EH (cell line): ENCODE measurements at places on chromosomes 7 and 10.

DNA sequence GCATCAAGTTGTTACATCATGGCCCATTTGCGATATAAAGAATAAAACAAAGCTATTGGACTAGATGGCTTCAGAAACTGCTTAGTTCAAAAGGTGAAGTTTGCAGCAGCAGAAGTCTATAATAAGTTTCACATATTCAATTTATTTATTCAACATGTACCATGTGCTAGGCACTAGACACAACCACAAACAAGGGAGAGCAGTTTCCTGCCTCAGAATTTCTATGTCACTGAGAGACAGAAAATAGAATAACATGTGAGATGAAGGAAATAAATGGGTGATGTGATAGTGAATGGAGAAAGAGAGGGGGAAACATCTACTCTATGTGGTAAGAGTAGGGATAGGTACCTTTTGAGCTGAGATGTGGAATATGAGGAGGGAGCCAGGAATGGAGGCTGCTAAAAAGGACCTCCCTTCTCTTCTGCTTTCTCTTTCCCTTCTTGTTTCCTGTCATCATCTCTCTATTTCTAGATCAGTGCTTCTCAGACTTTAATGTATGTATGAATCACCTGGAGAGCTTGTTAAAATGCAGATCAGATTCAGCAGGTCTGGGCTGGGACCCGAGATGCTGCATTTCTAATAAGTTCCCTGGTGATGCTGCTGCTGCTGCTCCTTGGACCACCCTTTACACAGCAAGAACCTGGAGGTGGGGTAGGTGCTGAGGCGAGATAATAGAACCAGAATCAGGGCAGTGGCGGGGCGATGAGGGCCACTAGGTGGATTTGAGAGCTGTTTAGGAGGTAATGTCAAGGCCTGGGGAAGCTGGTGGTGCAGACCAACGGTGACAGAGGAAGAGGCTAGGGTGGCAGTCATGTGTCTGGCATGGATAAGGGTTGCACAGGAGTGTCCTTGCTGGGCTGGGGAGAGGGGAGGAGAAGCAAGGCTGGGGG is 13.7 kb upstream of the INMT start:
- no peak for DNase-seq

DNA sequence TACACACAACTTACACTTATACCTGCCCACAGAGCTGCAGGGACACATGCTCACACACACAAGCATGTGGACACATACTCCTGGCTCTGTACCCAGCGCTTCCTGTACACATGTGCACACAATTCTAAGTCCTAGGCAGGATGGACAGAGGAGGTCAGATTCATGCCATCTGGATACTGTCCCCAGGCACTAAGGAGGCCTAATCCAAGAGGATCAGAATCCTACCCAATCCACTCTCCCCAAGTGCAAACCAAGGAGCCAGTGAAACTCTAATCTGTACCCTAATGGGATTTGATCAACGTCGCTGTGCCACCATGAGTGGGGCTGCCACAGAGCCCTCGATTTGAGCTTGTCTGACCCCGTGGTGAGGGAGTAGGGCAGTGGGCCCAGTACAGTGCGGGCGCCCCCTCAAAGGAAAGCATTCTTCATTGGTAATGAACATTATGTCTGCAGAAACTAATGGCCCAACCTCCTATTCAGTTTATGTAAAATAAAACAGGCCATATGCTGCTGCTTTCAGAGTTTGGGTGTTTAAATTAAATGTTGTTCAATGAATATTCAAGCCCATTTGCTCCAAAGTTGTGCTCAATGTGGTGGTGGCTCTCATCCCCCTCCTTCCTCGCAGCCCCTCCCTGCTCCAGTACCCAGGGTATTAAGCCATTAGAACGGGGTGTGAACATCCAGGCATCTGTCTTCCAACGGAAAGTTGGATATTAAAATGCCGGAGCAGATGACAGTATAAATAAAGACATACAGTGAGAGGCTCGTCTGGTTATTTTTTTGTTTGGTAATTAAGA is 26.4 kb downstream of the RPS24 start:
- no peak for DNase-seq

DNA sequence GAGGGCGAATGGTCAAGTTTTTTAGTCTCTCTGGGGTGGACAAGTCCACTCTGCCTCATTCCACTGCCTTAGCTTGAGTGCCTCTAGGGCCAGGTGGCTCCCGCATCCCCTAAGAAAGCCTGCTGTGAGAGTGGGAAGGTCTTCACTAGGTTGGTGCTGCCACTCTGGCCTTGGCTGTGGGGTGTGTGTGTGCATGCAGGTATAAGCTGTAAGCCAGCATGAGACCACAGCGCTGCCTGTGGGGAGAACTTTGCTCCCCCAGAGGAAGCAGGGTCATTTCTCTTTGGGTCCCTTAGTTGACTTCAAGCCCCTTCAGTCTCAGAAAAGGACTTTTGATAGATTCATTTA is 25.5 kb upstream of the PCBD1 start:
- DNase-seq, result no peak

DNA sequence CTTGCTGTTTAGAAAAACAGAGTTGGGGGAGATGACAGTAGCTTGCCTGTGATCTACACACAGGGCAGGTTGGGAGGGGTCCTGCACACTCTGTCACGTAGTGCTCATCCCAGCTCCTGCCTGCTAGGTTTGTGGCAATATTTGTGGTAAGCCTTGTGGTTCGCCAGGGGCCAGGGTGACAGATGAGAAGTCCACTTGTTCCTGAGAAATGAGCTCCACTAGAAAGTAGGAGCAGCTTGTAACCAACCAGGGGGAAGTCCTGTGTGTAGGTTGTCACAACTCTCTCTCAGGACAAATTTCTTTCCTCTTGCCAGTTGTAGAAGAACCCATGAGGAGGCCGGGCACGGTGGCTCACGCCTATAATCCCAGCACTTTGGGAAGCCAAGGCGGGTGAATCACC is 147.0 kb downstream of the TCF7L2 start:
- DNase-seq, result no peak

DNA sequence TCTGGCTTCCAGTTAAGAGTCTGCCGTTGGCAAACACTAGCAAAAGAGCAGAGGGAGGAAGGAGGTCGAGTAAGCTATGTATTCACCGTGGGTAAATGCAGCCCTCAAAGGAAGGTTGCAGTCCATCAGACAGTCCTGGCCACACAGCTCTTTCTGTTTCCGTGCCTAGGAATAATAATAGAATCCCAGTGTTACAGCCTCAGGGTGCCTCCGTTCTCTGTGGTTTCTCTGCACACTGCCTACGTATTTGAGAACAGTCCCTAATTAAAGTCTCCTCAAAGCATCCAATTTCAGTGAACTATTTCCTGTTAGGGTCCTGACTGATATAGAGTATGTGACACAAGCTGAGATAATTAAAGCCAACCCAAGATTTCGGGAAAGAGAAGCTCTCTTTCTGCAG is 176.7 kb downstream of the GPAM start:
- no peak for DNase-seq

DNA sequence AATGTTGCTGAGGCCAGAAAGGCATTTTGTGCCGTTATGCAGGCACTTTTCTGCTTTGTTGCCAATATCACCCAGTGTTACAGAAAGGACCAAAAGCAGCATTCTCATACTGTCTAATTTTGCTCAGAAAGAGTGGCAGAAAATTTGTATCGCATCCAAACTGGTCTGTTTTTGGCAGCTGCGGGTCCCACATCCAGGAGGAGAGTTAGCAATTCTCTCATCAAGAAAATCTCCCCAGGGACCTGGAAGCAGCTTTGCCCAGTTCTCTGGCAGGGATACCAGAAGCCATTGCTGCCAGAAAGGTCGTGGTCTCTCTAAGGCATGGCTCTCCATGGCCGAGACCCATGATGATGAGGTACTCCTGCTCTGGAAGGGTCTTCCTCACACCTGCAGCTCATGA is 489.2 kb upstream of the ZMIZ1 start:
- DNase-seq, result no peak

DNA sequence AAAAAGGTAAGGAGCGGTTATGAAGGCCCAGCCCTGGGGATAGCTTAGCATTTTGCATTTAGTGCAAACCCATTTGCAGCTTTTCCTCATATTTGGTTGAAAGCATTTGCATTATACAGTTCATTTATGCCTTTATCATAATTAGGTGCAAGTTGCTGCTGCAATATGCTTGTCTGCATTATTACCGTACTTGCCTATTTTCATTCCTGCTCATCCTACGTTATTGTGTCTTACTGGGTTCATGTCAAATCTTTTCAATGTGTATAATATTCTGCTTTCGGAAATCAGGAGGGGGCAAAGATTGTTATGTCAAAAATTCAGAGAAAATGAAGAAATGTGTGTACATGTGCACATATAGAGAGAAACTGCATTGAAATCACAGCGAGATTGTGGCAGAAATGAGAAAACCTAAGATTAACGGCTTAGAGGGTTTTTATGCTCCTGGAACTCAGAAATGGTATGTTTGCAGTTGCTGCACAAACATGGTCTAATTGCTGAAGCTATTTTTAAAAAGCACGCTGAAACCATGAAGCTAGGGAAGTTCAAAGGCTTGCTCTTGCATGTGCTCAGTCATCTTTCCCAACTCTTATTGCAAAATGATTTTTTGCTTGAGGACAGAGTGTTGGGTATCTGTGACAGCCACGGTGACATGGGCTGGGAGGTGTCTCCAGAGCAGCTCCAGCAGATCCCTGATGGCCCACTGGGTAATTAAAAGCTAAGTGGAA is 613.2 kb downstream of the SDK1 start:
- DNase-seq, result no peak

GRCh38 chr10:61452655-61453641 is at the start of gene TMEM26:
TSS of gene TMEM26 (minus strand) at chr10:61453381. CDS start at chr10:61453081, 300 bp downstream.
- DNase-seq, result peak; percentile 59

- DNase-seq, result peak; percentile 36
Measured at GRCh38 chr10:113992471-113993011, 51.1 kb upstream of the ADRB1 start.

DNA sequence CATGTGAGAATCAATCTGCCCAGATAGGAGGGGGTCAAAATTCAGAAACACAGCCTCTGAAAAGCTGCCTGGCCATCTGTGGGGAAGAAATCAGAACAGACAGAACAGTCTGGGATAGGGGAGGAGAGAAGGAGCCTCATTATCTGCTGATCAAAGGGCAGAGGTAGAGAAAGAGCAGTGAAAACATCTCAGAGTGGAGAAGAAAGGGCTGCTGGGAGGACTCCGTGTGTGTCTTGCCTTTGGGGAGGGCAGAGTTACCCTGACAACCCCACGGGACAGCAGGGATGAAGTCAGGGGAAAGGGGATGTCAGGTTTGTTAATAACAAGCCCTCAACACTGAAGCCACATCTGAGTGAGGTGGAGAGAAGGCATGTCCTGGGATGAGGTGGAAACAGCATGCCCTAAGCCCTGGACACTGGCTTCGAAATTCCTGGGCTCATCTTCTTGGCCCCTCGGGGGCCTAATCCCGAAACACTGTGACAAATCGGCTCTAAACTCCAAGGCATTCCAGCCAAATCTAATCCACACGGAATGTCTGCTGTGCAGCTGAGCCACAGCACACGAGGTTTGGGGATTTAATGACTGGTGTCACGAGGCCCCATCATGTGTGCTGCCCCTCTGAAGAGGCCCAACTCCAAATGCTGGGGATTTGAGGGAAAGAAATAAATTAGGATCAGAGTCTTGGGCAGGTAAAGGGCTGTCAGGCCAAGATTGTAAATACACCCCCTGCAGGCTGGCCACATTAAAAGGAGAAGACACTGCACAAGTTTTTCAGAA is 82.8 kb upstream of the FGFR2 start:
- peak; percentile 8 for DNase-seq

DNA sequence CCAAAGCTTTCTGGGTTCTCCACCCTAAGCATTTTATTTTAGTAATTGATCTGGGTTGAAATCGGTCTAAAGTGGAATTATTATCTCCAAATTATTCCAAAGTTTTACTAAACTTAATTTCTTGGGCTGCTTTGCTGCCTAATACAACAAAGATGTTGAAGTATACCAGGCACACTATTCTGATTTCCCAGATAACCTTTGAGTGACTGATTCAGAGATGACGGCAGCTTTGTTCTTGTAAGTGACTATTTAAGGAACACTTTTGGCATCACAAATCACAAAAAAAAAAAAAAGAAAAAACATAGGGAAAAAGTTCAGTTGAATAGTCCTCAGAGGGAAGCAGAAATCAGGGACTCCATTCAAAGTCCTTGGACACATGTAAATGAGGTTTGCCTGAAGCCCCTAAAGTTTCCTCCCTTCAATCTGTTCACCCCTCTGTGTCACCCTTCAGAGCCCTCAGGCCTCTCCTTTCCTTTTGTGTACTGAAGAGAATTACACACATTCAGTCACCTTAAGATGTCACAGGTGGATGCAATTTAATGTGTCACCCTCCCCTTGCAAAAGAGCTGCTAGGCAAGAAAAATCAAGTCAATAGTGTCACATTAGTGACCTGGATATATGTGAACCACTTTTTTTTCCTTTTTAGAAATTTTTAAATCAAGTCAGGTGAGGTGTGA is 81.5 kb downstream of the RTKN2 start:
- peak; percentile 39 for DNase-seq

- no peak for DNase-seq
Measured at GRCh38 chr10:131657318-131657984, 243.4 kb upstream of the PPP2R2D start.

- no peak for DNase-seq
Measured at GRCh38 chr10:55750458-55750857, 610.6 kb downstream of the ZWINT start.

- peak; percentile 57 for DNase-seq
Measured at GRCh38 chr10:51010977-51011376, 63.3 kb upstream of the PRKG1 start.

DNA sequence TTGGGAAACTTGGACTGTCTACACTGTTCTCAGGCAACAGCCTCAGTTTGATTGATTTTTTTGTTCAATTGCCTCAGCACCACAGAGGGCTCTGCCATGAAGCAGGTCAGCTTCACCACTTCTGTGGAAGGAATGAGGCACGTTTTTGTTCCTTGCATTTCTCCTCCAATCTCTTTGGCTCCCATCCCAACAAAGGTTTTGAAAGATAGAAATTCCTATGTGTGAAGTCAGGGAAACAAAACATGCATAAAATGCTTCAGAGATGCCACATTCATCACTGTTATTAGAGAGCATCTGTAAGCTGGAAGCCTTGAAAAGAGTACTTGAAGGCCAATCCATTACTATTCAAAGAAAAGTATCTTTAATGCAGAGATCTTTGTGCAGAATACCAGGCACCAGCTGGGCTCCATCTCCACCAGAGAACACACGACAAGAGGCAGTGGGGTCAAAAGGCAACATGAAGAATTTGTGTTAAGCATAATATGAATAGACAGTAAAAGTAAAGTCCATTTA is 249.1 kb upstream of the LYZL1 start:
- DNase-seq, result peak; percentile 96

DNA sequence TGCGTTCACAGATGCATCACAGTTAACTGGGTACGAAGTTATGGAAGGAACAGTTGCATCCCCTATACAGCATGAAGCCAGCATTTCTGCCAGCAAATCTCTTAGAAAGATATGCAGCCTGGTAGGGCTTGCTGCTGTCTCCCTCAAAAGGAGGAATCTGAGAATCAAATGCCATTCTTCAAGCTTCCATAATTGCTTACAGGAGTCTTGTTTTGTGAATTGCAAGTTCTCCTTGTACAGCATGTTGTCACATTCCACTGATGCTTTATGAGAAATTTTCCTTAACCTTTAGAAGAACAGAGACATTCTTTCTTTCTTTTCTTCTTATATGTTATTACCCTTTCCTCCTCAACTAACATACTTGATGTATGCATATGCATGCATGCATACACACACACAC is 134.6 kb downstream of the CHRM2 start:
- DNase-seq, result peak; percentile 79

GRCh38 chr7:380139-380485 is 90.1 kb downstream of the FOXL3 start:
- DNase-seq, result peak; percentile 4
